Stimulated activated CD8-positive, alpha-beta memory T cell treated with anti-CD3 and anti-CD28 coated beads, Interleukin-4, amount 100 ng/mL, for 4 hours (primary cell): ENCODE measurements at places on chromosomes 16 and 17.

- DNase-seq, result no peak
Observed at GRCh38 chr16:27980076-27980775, 83.3 kb downstream of the GSG1L start.

- no peak for DNase-seq
Observed at GRCh38 chr16:9446471-9447194, 355.2 kb downstream of the HAPSTR1 start.

DNA sequence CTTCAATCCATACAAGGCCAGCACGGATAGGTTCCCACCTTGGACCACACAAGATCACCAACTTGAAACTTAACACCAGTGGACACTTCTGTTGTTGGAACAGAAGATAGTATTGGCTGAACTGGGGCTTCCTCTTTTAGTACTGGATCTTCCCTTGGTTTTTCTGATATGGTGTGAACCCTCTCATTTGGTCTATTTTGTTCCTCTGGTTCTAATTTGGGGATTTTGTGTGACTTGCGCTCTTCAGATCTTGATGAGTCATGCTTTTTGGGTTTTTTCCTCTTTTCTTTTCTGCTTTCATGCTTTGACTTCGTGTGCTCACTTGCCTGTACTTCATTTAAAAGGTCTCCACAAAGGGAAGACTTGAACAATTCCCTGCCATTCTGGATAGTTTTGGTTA is 39.0 kb downstream of the SOST start:
- DNase-seq, result no peak

GRCh38 chr17:5234645-5235576 is at the start of gene SCIMP:
Gene SCIMP (minus strand): TSS chr17:5234860. CDS start chr17:5234755, 105 bp downstream.
- DNase-seq, result no peak

GRCh38 chr17:77189148-77189547 is 48.4 kb downstream of the SEC14L1 start:
- DNase-seq, result no peak

DNA sequence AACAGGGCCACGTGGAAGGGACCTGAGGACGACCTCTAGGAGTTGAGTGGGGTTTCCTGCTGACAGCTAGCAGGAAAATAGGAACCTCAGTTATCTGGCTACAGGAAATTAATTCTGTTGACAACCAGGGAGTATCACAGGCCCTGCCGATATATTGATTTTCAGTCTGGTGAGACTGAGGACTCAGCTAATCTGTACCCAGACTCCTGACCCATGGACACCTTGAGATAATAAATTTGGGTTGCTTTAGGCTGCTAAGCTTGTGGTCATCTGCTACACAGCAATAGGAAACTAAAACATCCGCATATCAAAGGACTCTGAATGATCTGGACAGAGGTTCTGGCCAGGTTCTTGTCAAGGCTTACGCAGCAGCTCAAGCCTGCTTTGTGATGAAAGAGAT is 80.8 kb upstream of the CNEP1R1 start:
- no peak for DNase-seq

- DNase-seq, result peak; percentile 27
Observed at GRCh38 chr16:78235168-78235800, 135.8 kb downstream of the WWOX start.

DNA sequence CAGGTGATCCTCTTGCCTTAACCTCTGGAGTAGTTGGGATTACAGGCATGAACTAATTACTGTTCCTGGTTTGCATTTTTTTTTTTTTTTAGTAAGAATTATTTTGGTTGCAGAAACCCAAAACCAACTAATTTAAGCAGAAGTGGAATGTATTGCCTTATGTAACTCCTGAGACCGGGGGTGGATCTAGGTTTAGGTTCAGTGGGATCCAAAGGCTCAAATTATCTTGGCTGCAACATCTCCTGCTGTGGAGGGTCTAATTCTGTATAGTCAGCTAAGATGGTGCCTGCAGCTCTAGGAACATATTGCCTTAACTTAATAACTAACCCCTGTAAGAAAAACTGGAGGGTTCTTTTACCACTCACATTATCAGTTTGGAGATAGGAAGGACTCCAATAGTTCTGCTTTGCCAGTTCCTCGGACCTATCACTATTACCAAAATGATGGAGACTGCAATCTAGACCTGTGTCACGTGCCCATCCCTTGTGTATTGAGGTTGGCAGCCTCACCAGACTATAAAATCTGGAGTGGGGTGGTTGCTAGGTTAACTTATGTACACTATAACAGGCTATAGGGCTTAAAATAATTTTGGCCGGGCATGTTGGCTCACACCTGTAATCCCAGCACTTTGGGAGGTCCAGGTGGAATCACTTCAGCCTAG is 8.5 kb downstream of the SNTB2 start:
- DNase-seq, result no peak

- no peak for DNase-seq
Observed at GRCh38 chr17:14621826-14622614, 321.1 kb downstream of the HS3ST3B1 start.

- DNase-seq, result no peak
Observed at GRCh38 chr17:80942423-80943345, 49.0 kb upstream of the CHMP6 start.
